Epithelial cell of esophagus (primary cell): ENCODE measurements at places on chromosomes 2 and 18.

DNA sequence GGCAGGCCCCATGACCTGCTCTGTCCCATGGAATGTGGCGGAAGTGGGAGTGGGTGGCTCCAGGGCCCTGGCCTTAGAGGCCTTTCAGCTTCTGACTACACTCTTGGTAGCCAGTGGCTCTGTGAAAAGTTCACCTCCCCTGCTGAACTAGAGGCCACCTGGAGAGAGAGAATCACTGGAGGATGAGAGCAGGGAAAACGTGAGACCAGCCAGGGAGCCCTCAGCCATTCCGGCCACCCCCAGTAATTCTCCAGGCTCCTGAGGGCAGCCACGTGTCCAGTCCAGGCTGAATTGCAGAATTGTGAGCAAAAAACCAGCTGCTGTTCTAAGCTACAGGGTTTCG, 10.5 kb downstream of the COLEC12 start:
- DNase-seq = no peak

- DNase-seq = no peak
Measured at GRCh38 chr2:47655563-47655880, 127.4 kb upstream of the MSH6 start.

DNA sequence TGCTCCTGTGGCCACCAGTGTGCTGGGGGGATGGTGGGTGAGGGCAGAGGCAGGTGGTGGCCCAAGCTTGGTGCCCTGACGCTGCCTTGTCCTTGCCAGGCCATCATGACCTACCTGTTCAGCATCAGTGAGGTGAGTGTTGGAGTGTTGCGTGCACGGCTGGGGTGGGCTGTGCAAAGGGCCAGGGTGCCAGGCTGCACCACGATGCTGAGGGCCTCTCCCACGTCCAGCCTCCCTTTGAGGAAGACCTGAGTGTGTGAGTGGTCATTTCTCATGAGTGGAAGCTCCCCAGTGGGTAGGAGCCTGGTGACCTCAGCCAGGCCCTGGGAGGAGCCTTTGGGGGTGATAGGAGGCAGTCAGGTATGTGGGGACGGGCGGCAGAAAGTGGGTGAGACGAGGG, 3.2 kb downstream of the NT5DC4 start:
- DNase-seq = no peak

- DNase-seq = no peak
Measured at GRCh38 chr18:74714120-74714519, 116.5 kb downstream of the ZNF407 start.

DNA sequence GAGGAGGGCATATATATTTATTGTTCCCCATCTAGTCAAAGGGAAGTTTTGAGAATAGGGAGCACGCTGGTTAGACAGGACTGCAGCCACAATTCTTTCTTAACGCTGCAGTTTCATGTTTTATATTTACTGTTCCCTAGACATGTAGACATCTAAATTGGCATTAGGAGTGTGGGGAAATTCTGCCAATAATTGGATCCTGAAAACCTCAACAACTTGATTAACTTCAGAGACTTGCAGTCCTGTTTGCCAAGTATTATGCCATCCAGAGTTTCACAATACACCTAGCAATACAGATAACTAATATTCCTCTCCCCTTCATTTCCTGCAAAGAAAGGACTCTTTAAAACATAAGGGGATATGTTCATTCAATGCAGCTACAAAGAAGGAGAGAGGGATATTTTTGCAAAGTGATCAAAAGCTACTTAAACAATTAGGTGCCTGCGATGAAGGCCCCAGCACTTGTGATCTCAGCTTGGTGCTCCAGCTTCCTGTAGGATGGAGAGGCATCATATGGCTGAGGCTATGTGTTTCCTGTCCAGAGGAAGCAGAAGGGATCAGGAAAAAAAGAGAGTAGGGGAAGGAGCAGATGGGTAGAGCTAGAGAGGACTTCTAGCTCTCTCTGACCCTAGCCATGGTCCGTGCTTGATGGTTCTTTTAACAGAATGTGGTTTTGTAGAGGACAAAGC, 264.4 kb downstream of the MTX2 start:
- DNase-seq = peak; percentile 63

- DNase-seq = peak; percentile 82
Measured at GRCh38 chr18:41767960-41768359, 187.1 kb upstream of the PIK3C3 start.

GRCh38 chr2:86055314-86055713, 50.4 kb downstream of the POLR1A start:
- DNase-seq = no peak

DNA sequence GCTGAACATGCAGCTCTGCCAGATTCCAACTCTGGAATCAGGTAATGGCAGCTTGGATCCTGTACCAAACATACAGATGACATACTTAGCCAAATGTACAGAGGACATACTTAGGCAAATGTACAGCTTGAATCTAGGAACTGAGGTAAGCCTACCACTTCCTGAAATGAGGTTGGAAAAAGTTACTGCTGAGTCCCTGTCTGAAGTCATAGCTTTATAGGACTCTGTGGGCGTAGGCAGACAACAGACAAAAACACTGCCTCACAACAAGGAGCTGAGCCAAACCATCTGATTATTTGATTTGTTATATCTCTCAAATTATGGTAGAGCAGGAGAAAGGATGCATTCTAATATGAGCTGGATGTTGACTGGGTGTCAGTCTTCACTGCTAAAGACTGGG, 290.2 kb upstream of the TCF4 start:
- no peak for DNase-seq

GRCh38 chr2:179262077-179262660, 2.5 kb downstream of the SESTD1 start:
- DNase-seq = no peak

DNA sequence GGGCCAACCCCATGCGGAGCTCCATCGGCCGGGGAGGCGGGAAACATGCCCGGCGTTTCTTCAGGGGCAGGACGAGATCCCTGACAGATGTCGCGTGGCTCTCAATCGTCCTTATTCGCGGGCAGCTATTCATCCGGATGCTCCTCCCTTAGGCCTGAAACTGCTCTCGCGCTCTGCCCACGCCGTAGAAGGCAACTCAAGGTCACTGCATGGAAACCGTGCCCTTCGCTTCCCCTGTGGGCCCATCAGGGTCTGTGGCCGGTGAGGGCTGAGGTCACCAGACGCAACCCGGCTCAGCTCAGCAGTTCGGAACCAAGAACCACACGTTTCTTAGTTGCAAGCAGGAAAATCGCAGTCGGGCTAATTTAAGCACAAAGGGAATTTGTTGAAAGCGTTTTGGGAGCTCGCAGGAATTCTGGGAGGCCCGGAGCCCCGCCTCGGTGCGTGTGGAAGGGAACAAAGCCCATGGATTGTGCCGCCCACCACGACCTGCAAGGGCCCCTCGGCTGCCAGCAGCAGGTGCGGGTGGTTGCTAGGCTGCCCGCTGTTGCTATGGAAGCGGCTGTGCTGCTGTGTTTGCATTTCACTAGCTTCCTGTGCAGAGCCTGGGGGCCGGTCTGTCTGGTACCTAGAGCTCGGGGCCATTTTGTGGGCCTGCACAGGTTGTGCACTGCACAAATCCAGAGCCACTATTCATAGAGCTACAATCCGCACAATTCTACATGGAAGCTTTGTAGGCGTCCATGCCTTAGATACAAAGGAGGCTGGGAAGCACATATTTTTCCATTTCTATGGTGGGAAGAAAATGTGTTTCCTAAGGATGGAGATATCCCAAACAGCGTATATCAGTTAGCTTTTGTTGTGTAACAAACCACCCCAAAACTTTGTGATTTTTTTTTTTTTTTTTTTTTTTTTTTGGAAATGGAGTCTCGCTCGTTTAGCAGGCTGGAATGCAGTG, 6.0 kb upstream of the ALLC start:
- DNase-seq = peak; percentile 36

DNA sequence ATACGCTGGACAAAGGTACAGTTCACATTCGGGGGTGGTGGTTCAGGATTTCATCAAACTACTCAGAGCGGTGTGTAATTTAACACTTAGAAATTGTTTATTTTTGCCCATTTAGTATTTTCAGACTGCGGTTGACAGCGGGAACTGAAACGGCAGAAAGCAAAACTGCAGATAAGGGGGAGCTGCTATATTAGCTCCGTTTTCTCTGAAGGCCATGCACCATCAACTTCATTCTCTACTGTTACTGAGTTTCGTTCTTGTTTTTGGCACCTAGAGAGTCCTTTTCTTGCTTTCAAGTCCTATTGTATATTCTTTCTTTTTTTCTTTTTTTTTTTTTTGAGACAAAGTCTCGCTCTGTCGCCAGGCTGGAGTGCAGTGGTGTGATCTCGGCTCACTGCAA, 121.5 kb upstream of the SP3 start:
- DNase-seq = no peak

- DNase-seq = no peak
Measured at GRCh38 chr18:34543356-34543755, 166.7 kb upstream of the DTNA start.
